Activated CD8-positive, alpha-beta memory T cell treated with anti-CD3 and anti-CD28 coated beads for 48 hours (primary cell): ENCODE measurements at places on chromosomes 6 and 20.

DNA sequence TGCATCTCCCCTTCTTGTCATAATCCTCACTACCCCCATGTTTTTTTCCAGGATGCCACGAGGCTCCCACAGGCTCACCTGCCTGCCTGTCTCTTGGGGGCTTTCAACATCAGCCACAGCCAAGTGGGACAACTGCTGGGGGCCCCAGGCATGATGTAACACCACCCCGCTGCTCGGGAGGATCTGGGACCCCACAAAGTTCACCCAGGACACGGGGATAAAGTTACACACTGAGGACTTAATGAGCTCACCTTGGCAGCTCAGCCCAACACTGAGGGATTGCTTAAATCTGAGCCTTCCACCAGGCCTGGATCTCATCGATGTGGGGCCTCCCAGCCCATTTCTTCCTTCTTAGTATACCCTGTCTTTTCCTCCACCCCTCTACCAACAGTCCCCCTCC is 56.4 kb upstream of the NNAT start:
- no peak for DNase-seq

- DNase-seq = no peak
Measured at GRCh38 chr20:6811262-6812035, 44.0 kb downstream of the BMP2 start.

- DNase-seq = no peak
Measured at GRCh38 chr6:169943241-169944060, 192.0 kb downstream of the ERMARD start.

GRCh38 chr20:669573-669972 is 6.0 kb downstream of the SCRT2 start:
- DNase-seq = no peak

GRCh38 chr6:50721978-50722377 is 8.7 kb downstream of the TFAP2D start:
- no peak for DNase-seq

DNA sequence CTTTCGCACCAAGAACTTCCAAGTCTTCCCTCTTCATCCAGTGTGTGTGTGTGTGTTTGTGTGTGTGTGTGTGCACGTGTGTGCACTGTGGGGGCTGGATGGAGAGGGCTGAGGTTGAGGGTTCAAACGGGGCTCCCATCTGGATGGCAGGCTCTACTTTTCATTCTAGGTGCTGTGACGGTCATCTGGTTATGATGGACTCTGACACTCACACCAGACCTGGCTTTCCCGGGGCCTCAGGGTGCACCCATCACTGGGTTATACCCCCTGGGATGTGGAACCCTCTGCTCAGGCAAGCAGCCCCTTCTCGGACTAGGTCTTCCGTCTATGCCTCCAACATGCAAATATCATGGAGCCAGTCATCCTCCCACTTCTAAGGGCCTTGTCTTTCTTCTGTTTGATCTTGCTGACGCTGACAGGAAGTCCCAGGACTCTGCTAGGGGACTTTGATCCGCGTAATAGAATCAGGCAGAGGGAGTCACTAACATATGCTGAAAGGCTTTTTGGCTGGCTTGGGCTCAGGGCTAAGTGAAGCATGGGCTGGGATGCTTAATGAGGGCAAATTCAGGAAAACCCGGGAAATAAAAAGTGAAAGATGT is 313.6 kb downstream of the CDC5L start:
- no peak for DNase-seq

DNA sequence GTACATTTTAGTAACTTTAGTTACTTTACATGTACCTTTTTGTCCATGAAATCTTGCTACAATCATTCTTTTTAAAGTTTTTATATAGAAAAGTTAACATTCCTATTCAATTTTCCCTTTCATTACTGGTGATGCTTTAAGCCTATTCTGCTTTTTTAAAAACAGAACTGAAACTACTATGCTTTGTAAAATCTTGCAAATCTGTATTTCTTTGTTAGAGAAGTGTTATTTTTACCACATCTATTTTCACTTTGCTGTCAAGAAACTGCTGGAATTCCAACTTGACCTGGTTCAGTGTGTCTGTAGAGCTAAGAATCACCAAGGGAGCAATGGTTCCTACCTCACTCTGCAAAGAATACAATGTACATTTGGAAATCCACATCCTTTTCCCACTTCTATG is 21.8 kb upstream of the SAMD5 start:
- no peak for DNase-seq

GRCh38 chr6:68238097-68238601 is 396.9 kb upstream of the ADGRB3 start:
- DNase-seq = no peak

DNA sequence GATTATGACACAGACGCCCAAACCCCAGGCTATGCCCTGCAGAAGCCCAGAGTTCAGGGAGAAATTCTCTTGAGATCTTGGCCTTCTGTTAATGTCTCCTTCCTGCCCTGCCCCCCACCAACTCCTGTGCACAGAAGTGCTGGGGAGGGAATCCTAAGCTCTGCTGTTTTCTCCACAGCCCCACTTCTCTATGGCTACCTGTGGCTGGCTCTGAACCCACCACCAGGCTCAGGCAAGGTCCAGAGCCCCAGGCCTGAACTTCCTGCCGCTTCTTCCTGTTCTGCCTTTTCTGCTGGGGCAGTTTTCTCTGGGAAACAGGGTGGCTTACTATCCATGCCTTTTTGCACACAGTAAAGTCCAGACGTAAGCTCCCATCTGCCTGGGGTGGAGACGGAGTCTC is 77.5 kb upstream of the NNAT start:
- no peak for DNase-seq

DNA sequence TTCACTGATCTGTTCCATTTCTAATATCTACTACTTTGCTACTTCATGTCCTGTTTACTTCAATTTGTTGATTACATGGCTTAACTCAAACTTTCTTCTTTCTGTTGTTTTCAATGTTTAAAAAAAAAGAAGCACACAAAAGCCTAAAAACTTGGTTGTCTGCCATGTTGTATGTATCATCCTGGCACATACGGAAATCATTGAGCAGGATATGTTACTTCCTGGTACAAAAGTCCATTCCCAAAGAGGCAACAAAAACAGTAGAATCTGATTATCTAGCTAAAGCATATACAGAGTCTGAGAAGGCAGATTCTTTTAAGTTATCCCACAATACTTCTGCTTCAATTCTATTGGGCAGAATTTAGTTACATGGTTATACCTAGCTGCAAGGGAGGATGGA is 14.5 kb upstream of the COL12A1 start:
- DNase-seq = no peak

DNA sequence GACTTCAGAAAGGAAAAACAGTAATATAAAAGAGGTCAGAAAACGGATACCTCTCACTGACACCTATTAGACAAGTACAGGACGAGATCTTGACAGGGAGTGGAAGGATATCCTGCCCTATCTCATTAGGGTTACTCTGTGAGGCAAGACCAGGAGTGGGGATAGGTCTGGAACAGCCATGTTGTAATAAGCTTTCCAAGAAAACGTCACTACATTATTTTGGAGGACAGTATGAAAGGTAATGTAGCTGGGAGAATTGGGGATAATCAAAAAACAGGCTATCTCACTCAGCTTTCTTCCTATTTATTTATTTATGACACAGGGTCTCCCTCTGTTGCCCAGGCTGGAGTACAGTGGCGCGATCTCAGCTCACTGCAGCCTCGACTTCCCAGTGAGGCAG is 25.3 kb downstream of the HMGN4 start:
- DNase-seq = no peak

GRCh38 chr6:25899123-25899522 is 25.1 kb upstream of the SLC17A3 start:
- no peak for DNase-seq

GRCh38 chr20:34636648-34637047 is 40.2 kb downstream of the PIGU start:
- DNase-seq = no peak

GRCh38 chr20:58981628-58982364 is 740 bp downstream of the NELFCD start:
- DNase-seq = no peak

- no peak for DNase-seq
Measured at GRCh38 chr6:127630800-127631199, 53.8 kb downstream of the C6orf58 start.

- DNase-seq = no peak
Measured at GRCh38 chr20:51512645-51513044, 29.9 kb downstream of the NFATC2 start.

DNA sequence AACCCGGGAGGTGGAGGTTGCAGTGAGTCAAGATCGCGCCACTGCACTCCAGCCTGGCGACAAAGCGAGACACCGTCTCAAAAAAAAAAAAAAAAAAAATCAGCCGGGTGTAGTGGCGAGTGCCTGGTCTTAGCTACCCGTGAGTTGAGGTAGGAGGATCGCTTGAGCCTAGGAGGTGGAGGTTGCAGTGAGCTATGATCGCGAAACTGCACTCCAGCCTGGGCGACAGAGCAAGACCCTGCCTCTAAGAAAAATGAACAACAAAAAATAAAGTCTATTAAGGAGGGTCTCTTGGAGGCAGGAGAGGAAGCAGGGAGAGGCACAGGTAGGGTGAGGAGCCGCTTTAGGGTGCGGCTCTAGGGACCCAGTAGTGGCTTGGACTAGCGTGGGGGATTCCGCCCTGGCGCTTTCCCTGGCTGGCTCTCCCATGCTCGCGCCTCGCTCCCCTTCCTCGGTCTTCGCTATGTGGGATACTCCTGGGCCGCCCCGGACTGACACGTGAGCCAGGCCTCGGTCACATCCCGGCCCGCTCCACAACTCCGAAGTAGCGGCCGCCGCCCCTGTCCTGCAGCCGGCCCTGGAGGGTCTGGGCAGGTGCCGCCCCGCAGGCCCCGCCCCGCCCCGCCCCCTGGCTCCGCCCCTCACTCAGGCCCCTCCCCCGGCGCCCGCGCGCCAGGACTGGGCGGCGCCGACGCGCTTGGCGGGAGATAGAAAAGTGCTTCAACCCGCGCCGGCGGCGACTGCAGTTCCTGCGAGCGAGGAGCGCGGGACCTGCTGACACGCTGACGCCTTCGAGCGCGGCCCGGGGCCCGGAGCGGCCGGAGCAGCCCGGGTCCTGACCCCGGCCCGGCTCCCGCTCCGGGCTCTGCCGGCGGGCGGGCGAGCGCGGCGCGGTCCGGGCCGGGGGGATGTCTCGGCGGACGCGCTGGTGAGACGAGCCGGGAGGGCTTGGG is at the start of gene MYBL2:
TSS of gene MYBL2 (plus strand) at position 739 of the 953 bp plus-strand sequence. CDS start at position 909, 170 bp downstream.
- peak; percentile 63 for DNase-seq
